ENCODE measurements at places on chromosomes 5 and 9. TPM values are rescaled to one million over a fixed set of nuclear protein-coding genes. Genes with fewer than 3 reads are reported as not detected.
A peak's percentile ranks its signal among the peaks of the same experiment; 100 is the strongest.

- DNase-seq, result no peak
Measured at GRCh38 chr5:125179612-125180011, 433.2 kb upstream of the ZNF608 start.

PCDHGA6 gene
- polyA plus RNA-seq, result 2.1 TPM

- DNase-seq, result no peak
Measured at GRCh38 chr9:127011772-127012171, 97.2 kb downstream of the RALGPS1 start.

DNA sequence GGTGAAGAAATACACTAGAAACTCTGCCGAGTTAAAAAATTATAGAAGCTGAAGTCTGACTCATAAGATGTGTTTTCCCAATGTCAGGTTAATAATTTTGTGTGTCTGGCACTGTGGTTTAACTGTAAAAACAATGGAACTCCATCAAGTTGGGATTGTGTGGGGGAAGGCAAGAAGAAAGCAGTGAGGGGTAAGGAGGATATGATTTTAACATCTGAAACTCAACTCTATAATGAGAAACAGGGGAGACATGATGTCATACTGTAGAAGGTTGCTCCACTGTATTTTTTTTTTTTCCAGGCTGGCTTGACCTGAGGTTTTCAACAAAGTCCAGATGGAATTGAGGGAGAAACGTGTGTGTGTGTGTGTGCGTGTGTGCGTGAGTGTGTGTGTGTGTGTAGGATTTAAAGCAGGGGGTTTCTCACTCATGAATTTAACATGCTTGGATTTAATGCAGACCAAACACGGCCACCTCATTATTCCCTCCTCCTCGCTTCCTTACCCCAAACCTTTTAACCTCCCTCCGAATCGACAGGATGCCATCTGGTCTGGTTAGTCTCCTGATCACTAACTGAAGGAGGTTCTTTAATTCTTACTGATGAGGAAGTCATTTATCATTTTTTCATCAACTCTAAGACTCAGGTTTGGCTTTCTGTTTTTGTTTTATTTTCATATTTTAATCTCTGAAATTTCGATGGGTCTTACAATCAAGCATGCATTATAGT is 140.2 kb upstream of the LPAR1 start:
- peak; percentile 81 for DNase-seq

PRDM12 gene
- polyA plus RNA-seq, result not detected
